ENCODE measurements at places on chromosomes 5 and 9.

DNA sequence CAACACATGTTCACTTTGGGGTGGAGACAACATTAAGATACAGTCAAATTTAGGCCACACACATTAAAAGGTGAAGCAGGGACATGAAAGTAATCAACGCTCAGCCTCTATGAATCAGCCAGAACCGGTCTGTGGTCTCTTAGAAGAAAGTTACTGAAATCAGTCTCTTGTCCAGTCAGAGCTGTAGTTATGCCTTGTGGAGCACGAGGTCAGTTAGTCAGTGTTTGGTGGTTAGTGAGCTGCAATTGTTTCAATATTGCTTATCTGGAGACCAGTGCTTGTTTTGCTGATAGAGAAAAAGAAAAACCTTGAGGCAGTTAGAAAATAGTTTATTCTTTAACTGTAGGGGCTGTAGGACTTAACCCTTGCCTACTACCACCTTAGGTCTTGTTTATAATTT is 157.8 kb upstream of the RASEF start:
- DNase-seq: no peak

DNA sequence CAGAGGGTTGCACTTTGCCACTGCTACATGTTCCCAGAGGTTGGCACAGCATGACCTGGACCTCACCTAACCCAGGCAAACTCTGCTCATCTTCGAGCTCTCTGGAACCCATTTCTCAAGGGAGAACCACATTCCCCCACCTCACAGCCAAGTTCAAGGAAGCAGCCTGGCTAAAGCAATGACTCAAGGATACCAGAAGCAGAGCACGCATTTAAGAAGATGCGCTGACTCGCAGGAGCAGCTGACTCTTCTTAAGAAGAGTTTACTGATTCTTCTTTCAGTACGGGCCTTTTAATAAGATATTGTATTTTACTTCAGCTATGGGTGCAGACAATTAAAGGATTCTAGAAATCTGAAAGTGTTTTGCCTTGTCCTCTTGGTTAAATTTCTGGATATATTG is 4.1 kb upstream of the SEMA5A start:
- DNase-seq: no peak

DNA sequence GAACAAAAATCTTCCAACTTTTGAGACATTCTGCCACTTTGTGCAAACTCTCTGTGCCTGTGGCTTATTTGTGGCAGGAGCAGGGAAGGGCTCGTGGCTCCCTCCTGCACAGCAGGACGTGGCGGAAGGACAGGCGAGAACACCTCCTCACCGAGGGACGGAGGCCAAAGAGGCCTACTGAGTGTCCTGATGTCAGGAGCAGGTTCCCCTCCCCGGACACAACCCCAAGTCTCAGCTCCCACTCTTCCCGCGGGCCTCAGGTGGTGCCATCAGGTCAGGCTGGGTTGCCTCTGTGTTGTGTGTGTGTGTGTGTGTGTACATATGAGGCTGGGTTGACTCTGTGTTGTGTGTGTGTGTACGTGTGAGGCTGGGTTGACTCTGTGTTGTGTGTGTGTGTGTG is 136.8 kb upstream of the LPCAT1 start:
- no peak for DNase-seq

- no peak for DNase-seq
Measured at GRCh38 chr9:107827304-107827703, 337.7 kb upstream of the KLF4 start.

DNA sequence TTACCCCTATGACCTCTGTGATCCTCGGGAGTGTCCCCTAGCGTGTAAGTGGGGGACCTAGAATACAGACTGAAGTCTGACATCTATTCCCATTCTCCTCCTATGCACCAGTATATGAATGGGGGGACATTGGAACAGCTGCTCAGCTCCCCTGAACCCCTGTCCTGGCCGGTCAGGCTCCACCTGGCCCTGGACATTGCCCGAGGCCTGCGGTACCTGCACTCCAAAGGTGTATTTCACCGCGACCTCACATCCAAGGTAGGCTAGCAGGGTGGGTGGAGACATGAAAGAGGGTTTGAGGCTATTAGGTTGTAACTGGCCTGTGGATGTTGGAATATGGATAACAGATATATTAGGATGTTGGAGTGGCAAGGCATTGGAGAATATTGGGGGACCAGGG is 1.7 kb downstream of the TESK1 start:
- no peak for DNase-seq

DNA sequence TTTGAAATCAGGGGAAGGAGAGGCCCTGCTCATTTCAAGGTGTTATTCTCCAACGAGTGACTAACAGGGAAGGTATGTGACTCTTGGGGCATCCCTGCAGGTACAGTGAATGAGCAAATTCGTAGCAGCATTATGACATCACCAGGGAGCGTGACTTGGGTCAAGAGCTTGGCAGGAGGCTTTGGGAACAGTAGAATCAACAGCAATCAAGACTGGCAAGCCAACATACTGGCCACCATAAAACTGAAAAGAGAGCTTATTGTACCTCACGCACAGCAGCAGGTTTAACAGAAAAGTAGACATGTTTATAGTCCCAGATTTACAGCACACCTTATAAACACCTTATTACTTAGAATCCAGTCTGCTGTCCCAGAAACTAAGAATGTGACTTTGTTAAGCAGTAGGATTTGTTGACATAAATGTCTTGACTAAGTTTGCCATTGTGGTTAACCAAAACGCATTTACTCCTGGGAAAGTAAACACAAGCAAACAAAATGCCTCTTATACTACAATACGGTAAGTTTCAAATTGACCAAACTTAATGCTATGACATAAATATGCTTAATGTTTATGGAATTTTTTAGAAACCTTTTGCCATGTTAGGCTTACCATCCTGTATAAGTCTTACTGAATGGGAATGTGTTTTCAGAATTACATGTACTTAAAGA is 297.8 kb downstream of the NPR3 start:
- no peak for DNase-seq

DNA sequence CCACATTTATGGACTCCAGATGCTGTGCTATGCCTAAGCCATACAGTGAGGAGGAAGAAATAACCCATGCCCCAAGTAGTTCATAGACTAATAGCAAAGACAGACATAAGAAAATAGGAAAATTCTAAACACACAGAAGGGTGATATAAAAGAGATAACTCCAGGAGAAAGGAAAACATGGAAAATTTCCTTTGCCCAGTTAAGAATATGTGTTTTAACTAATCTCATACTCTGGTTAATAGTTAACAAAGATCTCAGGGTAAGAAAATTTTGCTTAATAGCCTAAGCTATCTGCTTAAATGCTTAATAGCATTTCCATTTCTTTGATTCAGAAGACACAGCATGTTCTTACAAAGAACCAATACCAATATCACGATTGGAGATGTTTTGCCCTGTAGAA is 358.0 kb downstream of the MSX2 start:
- DNase-seq: no peak

All from stimulated activated CD4-positive, alpha-beta T cell treated with anti-CD3 and anti-CD28 coated beads, Interleukin-2, amount 100 ng/mL, for 24 hours (primary cell).